ENCODE measurements at places on chromosomes 3 and 15.

DNA sequence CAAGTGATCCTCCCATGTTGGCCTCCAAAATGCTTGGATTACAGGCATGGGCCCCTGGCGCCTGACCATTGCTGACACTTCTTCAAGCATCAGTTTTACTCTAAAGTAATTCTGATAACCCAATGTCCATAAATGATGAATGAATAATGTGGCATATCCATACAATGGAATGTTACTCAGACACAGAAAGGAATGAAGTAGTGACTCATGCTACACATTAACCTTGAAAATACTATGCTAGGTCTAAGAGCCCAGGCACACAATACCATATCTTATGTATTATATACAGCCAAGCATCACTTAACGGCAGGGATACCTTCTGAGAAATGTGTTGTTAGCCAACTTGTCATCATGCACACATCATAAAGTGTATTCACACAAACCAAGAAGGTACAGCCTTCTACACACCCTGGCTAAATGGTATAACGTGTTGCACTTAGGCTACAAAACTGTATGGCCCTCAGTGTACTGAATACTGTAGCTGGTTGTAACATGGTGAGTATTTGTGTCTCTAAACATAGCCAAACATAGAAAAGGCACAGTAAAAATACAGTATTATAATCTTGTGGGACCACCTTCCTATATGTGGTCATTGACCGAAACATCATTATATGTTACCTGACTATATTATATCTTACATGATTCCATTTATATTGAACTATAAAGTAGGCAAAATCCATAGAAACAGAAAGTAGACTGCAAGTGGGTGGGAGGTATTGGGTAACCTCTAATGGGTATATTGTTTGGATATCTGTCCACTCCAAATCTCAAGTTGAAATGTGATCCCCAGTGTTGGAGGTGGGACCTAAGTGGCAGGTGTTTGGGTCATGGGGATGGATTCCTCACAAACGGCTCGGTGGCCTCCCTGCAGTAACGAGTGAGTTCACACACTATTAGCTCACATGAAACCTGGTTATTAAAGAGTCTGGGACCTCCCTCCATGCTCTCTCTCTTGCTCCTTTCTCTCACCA is 31.4 kb downstream of the MKRN2 start:
- peak; percentile 24 for DNase-seq

DNA sequence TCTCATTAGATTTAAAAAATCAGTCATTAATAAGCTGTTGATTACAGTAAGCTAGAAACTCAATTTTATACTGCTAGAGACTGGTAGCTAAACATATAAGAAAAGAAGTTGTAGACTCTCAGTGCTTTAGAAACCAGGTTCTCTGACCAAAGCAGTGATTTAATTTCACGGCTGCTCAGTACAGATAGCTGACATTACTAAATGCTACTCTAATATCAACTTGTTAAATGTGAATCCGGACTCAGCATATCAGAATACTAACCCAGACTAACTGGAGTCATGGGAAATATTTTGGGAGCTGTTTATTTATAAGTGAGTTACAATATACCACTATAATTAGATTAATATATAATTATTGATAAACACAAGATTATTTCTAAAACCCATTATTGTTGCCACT is 80.4 kb downstream of the NEDD4 start:
- DNase-seq = no peak

DNA sequence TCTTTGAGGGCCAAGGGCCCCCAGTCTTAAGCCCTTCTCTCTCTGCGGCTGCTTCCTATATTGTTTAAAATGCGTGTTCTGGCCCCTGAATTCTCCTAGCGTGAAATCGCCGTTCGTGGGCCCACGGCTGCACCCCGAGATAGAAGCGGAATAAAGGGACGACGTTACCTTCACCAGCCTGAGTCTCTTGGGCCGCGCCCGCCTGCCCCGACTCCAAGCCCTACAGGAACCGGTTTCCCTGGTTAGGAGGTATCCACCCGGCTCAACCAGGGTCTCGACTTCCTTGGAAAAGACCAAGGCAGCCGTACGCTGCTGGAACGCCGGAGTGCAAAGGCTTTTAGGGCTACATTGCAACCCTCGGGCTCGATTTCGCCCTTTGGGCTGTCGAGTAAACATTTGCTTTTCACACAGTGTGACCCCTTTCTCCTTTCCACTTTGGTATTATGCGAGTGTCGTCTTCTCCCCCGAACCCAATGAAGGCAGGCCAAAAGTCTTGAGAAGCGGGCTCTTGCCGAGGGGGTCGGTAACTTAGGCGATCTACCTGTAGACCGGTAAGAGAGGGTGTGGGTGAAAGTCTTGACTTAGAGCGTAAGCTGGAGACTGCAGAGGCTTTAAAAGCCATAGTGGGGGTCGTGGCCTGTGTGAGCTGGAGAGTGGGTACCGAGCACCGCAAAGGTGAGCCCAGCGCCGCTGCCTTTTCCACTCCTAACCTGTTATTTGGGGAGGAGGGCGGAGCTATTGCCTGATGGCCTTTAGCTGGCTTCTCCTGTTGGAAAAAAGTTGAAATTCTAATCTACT is 2.0 kb downstream of the TRIM71 start:
- no peak for DNase-seq

DNA sequence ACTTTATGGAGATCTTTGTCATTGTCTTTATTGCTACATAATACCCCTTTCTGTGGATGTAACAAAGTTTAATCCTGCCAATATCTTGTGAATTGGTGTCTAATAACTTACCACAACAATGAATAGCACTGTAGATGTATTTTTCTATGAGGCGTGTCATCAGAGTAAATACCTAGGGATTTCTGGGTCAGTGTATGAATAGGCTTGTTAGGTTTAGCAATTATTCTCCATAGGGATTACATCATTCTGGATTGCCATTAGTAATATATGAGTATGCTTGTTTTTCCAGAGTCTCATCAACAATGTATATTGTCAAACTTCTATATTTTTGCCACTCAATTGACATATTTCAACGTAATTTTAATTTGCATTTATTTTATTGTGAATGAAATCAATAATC is 67.9 kb downstream of the UNC13C start:
- peak; percentile 9 for DNase-seq

DNA sequence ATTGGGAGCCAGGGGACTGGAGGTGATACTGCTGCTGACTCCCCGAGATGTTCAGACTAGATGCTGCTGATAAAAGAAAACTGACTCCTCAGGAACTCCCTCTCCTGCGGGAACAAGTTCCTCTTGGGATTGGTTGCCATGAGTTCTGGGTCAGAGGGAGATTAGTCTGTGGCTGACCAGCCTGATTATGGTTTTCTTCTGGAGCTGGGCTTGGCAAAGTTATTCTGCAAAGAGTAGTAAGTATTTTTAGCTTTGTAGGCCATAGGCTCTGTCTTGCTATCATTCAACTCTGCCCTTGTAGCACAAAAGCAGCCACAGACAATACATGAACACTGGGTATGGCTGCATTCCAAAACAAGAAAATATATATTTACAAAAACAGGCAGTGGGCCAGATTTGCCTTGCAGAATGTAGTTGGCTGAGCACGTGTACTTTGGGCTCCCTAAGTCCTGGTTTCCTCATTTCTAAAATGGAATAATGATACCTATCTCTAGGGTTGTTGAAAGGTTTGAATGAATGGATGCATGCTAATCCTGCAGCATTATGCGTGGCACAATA is 796.8 kb downstream of the AGBL1 start:
- DNase-seq = no peak

- no peak for DNase-seq
These were observed 1.2 kb downstream of the RHO start for GRCh38 chr3:129529436-129530210.

DNA sequence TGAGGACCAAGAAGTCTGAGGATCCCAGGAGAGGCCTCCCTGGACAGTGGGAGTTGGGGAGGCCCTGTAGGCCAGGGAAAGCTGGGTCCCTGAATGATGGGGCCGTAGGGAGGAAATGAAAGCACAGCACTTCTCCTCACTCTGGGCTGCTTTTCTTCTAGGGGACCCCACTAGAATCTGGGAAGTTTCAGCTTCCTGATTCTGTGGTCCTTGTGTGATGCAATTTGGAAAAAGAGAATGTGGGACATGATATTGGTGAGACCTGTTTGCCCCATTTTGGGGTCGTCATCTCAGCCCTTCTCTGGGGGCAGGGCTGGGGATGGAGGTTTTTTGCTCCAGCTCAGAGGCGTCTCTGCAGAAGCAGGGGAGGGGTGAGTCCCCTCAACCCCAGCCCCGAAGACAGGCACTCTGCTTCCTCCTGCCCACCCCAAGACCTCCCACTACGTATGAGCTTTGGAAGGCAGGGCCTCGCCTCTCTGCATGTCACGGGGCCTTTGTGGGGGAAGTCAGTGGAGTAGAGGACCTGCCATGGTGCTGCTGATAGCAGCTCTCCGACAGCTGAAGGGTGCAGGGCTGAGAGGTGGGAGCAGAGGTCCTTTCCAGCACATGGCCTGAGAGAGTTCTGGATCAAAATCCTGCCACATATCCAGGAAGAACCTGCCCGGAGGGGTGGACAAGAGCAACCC is 1.5 kb upstream of the SNX22 start:
- DNase-seq = no peak

- DNase-seq = no peak
These were observed 24.8 kb upstream of the IQCF2 start for GRCh38 chr3:51836606-51837005.

DNA sequence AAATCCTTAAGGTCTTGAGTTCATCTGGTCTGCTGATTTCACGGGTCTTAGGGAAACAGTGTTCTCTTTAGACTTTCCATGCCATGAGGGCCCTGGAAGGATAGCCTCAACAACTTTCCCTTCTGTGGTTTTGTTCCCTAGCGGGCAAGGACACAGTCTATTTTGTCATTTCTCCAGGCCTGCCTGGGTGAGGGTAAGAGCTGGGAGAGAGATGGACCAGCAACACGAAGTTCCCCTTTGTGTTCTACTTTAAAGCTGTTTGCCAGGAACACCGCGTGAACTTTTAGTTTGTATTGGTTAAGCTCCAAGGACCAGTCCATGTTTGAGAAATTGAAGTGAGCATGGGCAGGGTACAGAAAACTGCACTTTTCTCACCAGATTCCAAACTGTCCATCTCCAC is 20.9 kb downstream of the ST3GAL6 start:
- no peak for DNase-seq

- no peak for DNase-seq
These were observed 215.9 kb downstream of the MEIS2 start for GRCh38 chr15:36884518-36884875.

Data from RKO (cell line).